Esophagus squamous epithelium (tissue), 5 donors: ENCODE measurements at places on chromosomes 7 and 10.
A peak's percentile ranks its signal among the peaks of the same experiment; 100 is the strongest.

- H3K4me3 ChIP-seq = no peak overlapping the region
- H3K27ac ChIP-seq = no peak overlapping the region
- H3K36me3 ChIP-seq = no peaks in the 10 kb centered on the region
- no peak for DNase-seq
These were observed 41.8 kb upstream of the CC2D2B start for GRCh38 chr10:95865814-95866466.

DNA sequence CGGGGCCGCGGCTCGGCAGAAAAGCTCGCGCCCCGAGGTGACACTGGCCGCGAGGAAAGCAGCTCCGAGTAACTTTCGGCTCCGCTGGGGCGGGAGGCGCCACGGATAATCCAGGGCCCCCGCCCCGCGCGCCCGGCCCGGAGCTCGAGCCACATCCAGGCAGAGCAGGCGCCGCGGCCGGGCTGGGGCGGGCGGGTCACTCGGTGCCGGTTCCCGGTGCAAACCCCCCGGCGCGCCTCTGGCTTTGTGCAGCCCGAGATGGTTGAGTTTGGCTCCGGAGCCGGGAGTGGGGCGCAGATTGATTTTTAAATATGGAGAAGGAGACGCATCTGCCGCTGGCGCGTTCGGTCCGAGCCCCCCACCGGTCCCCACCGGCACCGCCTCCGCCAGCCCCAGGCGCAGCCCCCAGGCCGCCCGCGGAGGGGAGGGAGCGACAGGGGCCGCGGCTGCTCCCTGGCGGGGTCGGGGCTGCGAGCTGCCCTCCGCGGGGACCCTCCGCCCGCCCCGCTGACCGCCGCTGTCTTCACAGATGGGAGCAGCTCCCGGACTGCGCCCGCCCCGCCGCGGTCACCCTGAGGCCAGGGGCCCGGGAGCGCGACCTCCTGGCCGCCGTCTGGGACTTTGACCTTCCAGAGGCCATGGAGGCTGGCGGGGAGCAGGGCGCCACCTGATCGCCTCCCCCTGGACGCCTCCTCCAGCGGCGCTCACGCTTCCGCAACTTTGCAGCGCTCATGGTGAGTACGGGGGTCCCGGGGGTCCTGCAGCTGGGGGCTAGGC is 643 bp downstream of the ADGRA1 start:
- H3K27me3 ChIP-seq = peaks cover 18% of the 10 kb centered on the region
- no peak for DNase-seq
- H3K4me3 ChIP-seq = no peak overlapping the region
- peaks cover 9% of the 10 kb centered on the region for H3K4me1 ChIP-seq
- H3K27ac ChIP-seq = no peak overlapping the region
- no peaks in the 10 kb centered on the region for H3K36me3 ChIP-seq

- H3K4me1 ChIP-seq = no peaks in the 10 kb centered on the region
- H3K27ac ChIP-seq = no peak overlapping the region
- no peaks in the 10 kb centered on the region for H3K27me3 ChIP-seq
- no peak for DNase-seq
- no peaks in the 10 kb centered on the region for H3K36me3 ChIP-seq
- H3K4me3 ChIP-seq = no peak overlapping the region
These were observed 888.5 kb upstream of the SORCS1 start for GRCh38 chr10:108052981-108053380.

GRCh38 chr7:134329614-134330346 is 13.1 kb upstream of the SLC35B4 start:
- no peak overlapping the region for H3K4me3 ChIP-seq
- DNase-seq = no peak
- no peak overlapping the region for H3K27ac ChIP-seq

GRCh38 chr10:34967335-34967880 is 122.7 kb downstream of the CUL2 start:
- H3K36me3 ChIP-seq = no peaks in the 10 kb centered on the region
- peaks cover 7% of the 10 kb centered on the region for H3K4me1 ChIP-seq
- DNase-seq = no peak

- H3K4me3 ChIP-seq = no peak overlapping the region
- DNase-seq = no peak
- H3K27ac ChIP-seq = no peak overlapping the region
- H3K36me3 ChIP-seq = no peaks in the 10 kb centered on the region
- no peaks in the 10 kb centered on the region for H3K4me1 ChIP-seq
These were observed 632.9 kb downstream of the ARL4A start for GRCh38 chr7:13320333-13320732.

DNA sequence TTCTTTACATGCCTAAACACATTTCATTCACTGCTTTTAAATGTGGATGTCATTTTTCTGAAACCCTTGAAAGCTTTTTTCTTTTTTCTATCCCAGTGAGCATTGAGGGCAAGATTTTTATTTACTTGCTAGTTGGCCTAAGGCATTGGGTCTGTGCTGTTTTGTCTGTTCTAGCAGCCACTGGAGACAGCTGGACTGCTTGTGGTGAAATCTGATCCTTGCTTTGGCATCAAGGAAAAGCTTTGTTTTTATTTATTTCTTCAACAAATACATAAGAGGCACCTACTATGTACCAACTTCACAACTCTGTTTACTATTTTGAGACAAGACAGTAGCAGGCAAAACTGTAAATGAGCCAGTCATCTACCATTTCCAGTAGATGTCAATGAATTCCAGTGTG is 28.4 kb upstream of the PDLIM1 start:
- DNase-seq = no peak
- H3K27ac ChIP-seq = no peak overlapping the region
- no peak overlapping the region for H3K4me3 ChIP-seq
- no peaks in the 10 kb centered on the region for H3K27me3 ChIP-seq

DNA sequence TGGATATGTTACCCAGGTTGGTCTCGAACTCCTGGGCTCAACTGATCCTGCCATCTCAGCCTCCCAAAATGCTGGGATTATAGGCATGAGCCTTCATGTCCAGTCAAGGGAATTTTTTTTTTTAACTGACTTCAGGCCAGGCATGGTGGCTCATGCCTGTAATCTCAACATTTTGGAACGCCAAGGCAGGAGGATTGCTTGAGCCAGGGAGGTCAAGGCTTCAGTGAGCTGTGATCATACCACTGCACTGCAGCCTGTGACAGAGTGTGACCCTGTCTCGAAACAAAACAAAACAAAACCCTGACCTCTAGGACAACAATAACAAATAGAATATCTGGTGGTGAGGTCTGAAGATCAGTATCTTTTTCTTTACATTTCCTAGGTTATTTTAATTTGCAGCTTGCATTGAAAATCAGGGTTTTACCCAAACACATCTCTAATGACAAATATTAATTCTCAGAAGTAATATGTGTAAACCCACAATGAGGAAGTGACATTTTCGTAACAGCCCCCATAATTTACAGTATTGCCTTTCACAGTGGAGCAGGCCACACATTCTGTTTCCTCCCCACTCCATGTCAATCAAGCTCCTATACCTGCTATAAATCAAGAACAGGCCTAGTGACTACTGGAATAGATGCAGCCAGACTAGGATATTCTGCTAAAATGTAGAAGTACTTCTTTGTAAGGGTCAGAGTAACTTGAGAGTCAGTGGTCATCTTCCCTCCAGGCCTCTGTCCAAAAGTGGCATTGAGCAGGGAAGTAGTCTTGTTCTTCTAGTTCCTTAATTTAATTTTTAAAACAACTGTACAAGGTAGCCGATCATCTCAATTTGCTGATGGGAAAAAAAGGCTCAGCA is 43.3 kb upstream of the ECHDC3 start:
- H3K4me1 ChIP-seq = no peaks in the 10 kb centered on the region
- no peaks in the 10 kb centered on the region for H3K36me3 ChIP-seq
- no peak overlapping the region for H3K4me3 ChIP-seq
- no peaks in the 10 kb centered on the region for H3K27me3 ChIP-seq

DNA sequence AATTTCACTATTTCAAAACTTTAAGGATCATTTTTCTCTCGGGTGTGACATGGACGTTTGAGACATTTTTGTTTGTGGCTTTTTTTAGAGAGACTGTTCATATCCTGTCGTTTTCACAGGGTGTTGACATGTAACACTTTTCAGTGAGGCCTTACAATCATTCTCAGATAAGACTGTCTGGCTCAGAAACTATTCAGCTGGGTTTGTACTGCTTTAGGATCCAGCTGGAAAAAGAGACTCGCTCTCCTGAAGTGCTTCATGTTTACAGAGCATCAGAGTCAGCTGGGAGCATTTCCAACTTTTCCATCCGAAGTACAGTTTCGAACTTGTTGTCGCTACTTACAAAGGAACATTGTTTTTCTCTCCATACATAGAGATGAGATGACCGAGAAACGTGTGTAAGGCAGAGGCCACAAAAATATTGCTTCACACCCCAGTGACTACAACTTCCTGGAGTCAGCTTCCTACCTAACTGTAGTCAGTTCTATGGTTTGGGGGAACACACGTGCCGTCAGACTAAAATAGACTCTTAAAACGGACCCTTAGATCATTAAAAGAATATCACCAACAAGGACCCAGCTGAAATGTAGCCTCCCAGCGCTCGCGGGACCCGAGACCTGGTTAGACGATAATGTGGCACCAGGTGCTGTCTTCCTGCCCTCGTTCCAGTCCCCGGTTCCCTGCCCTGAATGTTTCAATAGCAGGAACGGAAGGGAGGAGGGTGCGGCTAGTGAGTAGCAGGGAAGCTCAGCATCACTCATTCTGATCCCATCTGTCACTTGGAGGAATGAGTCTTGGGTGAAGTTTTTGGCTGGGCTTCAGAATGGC is 78.0 kb downstream of the MKI67 start:
- peak overlapping the region; percentile 63 for H3K4me3 ChIP-seq
- H3K36me3 ChIP-seq = peaks cover 30% of the 10 kb centered on the region
- H3K27ac ChIP-seq = peak overlapping the region; percentile 89
- H3K4me1 ChIP-seq = peaks cover 34% of the 10 kb centered on the region
- H3K27me3 ChIP-seq = no peaks in the 10 kb centered on the region

GRCh38 chr10:18238870-18239485 is 98.8 kb downstream of the CACNB2 start:
- H3K4me3 ChIP-seq = no peak overlapping the region
- H3K36me3 ChIP-seq = no peaks in the 10 kb centered on the region
- no peak overlapping the region for H3K27ac ChIP-seq
- no peak for DNase-seq
- H3K27me3 ChIP-seq = no peaks in the 10 kb centered on the region

GRCh38 chr7:16323313-16323712 is 98.0 kb downstream of the CRPPA start:
- no peak for DNase-seq
- no peaks in the 10 kb centered on the region for H3K27me3 ChIP-seq
- no peaks in the 10 kb centered on the region for H3K4me1 ChIP-seq
- no peaks in the 10 kb centered on the region for H3K36me3 ChIP-seq

DNA sequence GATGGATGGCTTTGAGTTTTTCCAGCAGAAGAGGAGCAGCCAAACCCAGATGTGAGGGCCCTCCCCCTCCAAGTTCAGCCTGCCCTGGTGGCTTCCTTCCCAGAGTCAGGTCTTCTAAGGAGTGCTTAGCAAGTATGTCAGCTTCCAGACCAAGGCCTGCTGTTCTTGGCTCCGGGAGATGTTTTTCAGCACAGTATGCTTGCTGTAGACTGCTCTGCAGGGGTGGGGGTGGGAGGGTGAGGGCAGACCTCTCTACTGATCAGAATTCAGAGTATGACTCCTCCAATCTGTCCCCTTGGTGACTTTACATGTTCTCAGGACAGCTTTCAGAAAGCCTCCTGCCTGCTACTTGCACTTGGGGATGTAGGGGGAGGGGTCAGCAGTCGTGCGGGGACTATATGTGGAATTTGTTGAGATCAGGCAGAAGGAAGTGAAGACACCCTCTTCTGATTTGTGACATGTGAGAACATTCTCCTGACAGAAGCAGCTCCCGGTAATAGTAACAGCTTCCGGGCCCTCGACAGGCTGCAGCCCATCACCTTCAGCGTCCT is 516.4 kb upstream of the ZMIZ1 start:
- H3K4me3 ChIP-seq = no peak overlapping the region
- DNase-seq = no peak
- H3K36me3 ChIP-seq = no peaks in the 10 kb centered on the region
- peak overlapping the region; percentile 77 for H3K27ac ChIP-seq

- no peaks in the 10 kb centered on the region for H3K27me3 ChIP-seq
- H3K27ac ChIP-seq = no peak overlapping the region
- no peaks in the 10 kb centered on the region for H3K36me3 ChIP-seq
- H3K4me3 ChIP-seq = no peak overlapping the region
- no peak for DNase-seq
These were observed 125.0 kb downstream of the TEX36 start for GRCh38 chr10:125557801-125558505.

DNA sequence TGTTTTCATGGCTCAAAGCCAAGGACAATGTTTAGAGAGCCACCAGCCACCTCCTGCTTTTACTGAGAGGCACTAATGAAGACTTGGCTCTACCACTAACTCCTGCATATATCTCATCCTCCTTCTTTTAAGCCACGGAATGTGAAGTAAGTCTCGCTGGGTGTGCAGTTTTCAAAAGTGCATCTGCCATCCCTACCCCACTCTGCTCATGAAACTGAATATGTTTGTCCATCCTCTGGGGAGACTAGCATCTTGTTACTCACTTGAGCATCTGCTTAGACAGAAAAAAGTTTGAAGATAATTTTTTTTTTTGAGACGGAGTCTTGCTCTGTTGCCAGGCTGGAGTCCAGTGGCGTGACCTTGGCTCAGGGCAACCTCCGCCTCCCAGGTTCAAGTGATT is 40.8 kb downstream of the EPDR1 start:
- H3K4me1 ChIP-seq = no peaks in the 10 kb centered on the region
- no peak overlapping the region for H3K4me3 ChIP-seq
- H3K27me3 ChIP-seq = no peaks in the 10 kb centered on the region
- H3K27ac ChIP-seq = no peak overlapping the region
- no peak for DNase-seq

DNA sequence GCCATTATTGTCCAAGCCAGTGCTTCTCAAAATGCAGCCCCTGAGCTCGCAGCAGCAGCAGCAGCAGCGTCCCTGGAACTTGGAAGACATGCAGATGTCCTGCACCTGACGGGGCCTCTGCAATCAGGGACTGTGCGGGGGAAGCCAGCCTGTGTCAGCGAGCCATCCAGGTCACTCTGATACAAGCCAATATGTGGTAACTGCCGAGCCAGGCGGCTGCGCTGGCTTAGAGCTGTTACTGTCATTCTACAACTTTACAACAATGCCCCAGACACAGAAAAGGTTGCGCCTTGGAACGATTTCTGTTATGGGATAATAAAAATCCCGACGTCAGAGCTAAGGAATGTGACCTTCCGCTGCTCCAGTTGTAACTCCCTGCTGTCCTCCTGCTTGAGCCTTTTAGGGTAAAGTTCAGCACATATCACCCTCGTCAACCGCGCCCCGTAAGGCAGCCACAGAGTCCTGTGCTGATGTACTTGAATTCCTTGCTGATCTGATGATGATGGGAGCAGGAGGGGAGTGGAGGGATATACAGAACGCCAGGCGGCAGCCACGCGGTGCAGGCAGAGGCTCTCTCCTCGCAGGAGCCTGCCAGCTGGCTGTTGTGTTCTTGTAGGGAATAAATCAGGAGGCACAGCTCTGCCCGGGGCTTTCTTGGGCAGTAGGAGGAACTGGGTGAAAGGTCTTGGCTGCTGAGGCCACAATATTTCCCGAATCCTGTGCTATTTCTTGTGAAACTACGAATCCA is 20.0 kb upstream of the CRYGN start:
- H3K27ac ChIP-seq = peak overlapping the region; percentile 87
- no peaks in the 10 kb centered on the region for H3K36me3 ChIP-seq
- peaks cover 20% of the 10 kb centered on the region for H3K4me1 ChIP-seq
